ENCODE measurements at places on chromosomes 7 and 10.
A peak's percentile ranks its signal among the peaks of the same experiment; 100 is the strongest.

DNA sequence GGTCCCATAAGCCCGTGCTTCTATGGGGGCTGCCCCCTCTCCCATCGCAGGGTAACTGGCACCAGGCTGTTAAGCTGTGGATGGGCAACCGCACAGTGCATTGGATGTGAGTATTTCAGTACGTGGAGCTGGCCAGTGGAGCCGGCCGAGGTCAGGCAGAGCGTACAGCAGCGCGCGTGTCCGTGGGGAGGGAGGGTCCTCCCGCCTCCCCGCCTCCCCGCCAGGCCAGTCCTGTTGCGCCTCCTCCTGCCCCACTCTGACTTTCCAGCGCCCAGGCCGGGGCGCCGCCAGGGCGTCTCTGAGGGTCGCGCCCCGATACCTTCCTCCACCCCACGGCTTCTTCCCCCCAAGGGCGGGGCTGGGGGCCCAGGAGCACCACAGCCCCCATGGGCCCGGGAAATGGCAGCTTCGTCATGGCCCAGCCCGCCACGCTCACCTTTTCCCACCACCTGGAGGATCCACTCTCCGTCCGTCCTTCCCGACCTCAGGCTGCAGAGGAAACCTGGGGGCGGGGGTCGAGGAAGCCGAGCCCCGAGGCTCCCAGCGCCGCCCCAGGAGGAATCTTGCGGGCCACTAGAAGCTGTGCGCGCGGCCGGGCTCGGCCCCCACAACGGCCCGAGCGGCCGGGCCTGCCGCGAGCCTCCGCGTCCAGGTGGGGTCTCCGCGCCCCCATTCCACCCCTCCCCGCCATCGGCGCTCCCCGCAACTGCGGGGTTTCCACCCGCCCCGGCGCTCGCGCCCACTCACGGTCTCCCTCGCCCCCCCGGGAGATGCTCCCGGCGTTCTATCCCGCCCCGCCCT lies 831 bp upstream of the PFKP start:
- DNase-seq = no peak

DNA sequence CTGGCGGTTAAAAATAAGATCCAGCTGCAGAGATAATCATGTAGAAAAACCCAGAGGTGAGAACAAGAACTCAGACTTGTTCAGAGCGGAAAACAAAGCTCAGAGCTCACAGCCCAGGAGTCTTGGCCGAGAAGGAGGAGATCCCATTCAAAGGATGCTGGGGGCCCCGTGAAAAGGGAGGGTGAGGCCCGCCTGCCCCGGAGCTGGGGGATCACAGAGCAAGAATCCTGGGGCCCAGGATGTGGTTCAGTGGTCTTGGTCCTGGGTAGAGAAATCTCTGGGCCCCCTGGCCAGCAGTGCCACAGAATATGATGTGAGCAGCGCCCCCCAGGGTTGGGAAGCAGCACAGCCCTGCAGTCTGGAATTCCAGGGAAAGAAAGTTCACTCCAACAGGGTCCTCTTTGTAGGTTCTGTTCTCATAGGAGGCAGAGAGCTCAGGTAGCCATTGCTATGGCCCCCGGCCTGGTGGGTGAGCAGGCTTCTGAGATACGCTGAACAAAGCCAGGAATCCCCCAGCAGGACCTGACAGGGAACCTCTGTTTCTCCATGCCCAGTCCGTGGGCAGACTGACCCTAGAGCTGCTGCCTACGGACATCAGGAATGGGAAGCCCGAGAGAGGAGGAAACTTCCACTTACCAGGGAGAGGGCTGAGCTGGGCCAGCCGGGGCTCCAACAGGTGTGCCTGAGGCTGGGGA lies 77.7 kb upstream of the GNA12 start:
- DNase-seq = no peak

DNA sequence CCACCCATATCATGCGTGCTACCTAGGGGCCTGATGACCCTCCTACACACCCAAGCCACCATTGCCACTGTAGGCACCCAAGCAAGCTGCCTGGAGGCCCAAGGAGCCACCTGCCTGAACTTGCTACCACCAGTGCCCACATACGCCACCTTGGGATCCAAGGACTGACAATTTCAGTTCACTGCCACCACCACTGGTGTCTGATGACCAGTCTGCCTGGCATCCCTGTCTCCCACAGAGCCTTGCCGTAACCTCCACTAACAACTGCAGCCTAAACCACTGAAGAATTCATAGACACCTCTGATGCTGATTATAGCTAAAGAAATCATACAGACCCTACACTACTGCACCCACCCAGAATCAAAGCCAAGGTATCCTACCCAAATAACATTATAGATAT lies 58.8 kb downstream of the TMEM178B start:
- no peak for DNase-seq

DNA sequence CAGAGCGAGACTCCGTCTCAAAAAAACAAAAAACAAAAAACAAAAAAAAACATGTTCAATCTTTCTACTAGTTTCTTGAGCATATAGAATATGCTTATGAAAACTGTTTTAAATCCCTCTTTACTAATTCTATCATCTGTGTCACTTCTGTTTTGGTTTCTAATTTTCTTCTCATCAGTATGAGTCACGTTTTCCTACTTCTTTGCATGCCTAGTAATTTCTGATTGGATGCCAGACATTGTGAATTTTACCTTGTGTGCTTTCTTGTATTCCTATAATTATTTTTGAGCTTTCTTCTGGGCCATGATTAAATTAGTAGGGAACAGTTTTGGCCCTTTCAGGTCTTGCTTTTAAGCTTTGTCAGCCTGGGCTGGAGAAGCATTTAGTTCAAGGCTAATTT lies 9.9 kb downstream of the MICU1 start:
- no peak for DNase-seq

GRCh38 chr7:141990011-141990725 lies 5.5 kb upstream of the MGAM start:
- no peak for DNase-seq

- no peak for DNase-seq
Observed at GRCh38 chr7:65477326-65477725, 103.7 kb downstream of the ZNF92 start.

GRCh38 chr7:159067576-159068487 lies 76.8 kb downstream of the VIPR2 start:
- DNase-seq = no peak

DNA sequence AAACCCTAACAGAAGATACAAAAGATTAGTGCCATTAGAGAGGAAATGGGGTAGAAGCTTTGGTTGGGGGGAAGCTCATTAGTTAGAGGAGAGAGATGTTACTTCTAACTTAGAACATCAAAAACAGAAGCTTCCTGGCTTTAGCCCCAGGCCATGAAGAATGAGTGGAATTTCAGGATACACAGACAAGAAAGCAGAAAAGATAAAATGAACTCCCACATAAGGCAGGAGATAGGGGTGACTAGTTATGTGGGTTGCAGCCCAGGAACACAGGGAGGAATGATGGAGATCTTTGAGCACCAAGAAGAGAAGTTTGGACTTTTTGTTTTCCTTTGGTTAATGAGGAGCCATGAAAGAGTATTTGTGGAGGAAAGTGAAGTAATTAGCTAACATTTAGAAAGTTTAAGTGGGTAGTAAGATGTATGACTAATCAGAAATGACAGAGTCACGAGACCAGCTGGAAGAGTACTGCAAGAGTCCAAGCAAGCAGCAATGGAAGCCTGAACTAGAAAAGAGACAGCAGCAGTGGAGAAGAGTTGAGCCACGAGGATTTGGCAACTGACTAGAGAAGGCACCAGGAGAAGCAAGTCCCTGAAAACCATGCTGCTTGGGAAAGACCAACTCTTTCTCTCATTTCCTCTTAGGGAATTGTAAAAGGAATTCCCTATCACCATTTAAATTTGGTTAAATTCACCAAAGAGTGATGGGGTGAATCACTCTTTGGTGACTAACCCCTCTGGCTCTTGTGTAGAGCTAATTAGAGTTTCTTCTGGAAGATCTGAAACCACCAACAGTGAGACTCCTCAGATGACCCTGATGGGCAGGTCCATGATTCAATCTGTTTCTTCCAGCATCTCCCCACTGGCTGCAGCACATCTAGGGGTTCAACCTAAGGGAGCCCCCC lies 131.9 kb downstream of the KCNMA1 start:
- DNase-seq = peak; percentile 95

DNA sequence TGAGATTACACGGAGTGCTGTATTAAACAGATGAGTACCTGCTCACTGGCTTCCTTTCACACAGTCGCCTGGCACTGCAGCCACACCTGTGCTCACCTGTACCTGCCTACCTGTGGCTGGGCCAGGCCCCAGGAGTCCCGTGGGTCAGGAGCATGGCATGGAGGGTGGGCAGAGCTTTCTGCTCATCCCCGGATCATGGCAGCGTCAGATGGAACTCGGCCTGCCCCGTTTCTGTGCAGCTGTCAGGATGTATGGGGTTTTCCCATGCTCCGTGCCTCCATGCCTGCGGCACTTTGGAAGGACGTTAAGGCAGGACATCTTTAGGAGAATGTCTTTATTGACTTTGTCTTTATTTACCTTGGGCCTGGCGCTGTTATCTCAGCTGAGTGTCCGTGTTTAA lies 112.2 kb downstream of the MGMT start:
- no peak for DNase-seq

GRCh38 chr10:18399158-18399557 lies 252.2 kb downstream of the NSUN6 start:
- no peak for DNase-seq

- no peak for DNase-seq
Observed at GRCh38 chr10:71635251-71635866, 84.2 kb downstream of the C10orf105 start.

DNA sequence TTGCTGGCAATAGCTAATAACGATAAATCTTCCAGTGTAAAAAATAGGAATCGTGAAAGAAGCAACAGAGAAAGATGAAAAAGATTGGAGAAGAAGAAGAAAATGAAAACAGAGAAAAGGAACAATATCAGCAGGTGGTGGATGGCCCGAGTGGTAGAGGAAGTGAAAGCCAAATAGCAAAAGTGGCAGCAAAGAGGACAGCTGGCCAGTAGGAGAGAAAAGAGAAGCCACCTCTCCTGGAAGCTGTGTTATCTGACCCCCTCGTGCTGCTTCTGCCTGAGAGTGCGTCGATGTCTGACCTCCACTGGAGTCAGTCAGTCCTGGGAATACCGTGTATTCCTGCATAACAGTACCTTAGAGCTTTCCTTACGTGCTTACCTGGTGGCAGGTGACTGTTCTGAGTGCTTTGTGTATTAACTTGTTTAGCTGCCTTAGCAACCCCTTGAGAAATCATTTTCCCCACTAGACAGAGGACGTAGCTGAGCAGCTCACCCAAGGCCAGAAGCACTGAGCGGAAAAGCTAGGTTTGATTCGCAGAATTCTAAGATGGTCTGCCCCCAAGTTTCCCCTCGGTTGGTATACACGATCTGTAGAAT lies 88.3 kb downstream of the CHN2 start:
- no peak for DNase-seq

- DNase-seq = peak; percentile 9
Observed at GRCh38 chr7:126940723-126941307, 311.9 kb downstream of the GRM8 start.

GRCh38 chr10:61492364-61492995 lies 39.3 kb upstream of the TMEM26 start:
- DNase-seq = no peak

DNA sequence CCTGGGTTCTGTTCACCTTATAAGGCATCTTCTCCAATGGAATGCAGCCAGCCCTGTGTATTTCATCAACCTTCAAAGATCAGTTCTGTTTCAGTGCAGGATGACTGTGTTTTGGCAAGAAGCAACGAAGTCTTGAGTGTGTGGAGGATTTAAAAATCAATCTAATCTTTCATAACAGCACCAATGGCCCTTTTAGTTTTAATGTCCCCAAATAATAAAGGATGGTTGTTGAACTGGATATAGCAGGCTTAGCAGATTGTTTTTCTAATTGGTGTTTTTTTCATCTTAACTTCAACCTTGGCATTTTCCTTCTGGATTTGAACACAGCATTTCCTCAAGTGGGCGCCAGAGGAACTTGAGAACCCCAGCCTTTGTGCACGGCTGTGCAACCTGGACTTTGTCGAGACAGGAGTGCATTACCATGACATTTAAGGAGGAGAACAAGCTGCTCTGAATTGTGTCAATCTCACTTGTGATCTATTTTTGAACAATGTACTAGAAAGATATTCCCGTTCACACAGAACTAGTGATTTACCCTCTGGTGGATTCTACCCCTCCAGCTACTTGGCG lies 313.3 kb upstream of the AKR1E2 start:
- peak; percentile 50 for DNase-seq

DNA sequence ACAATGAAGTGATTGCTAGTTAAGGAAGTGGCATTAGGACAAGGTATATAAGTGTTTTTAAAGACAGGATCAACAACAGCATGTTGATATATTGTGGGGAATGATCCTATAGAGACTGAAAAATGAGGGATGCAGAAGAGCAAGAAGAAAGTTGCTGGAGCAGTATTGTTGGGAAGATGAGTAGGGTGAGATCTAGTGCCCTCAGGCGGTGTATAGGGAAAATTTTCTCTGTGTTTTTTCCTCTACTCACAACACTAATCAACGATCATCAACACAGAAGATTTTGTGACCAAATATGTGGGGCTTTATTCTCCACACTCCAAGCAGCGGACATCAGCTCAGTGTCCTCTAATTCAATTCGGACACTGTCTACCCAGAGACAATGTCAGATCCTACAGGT lies 9.6 kb upstream of the PTTG1IP2 start:
- DNase-seq = peak; percentile 38

- DNase-seq = peak; percentile 8
Observed at GRCh38 chr7:8125680-8126444, 136.1 kb downstream of the ICA1 start.

DNA sequence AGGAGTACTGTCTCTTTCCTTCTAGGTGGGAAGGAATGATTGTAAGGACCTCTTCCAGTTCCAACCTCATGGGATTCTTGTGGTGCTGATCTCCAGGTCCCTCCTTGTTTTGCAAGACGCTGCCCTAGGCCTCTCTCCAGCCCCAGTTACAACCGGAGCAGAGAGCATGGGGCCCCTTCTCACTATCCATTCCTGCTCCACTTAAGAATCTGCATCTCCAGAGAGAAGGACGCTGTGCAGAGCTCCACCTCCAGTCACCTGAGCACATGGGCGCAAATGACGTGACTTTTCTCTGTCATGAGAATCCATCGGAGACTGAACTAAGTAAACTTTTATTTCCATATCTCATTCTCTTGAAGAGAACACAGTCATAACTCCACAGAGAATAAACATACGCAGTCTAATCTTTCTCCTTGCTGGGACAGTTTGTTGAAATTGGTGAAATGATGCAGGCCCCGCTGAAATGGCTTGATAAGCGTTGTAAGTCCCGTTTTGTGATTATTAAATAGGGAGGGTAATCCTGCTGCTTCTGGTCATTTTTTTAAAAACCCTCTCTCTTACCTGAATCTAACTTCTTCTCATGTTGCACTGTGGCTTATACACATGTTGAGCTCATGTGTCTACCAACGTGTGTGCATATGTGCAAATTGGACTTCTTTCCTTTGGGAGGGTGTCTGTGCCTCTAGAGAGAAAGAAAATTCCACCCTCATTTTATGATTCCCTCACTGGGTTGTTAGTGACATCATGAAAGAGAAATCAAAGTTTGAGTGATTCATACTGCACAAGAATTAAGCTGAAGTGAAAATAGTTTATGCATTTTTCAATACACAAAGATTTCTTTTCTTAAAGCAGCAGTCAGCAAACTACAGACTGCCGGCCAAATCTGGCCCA lies 133.2 kb upstream of the TBX20 start:
- DNase-seq = no peak
